ENCODE measurements at places on chromosomes 2 and 18. TPM values are rescaled to one million over a fixed set of nuclear protein-coding genes. Genes with fewer than 3 reads are reported as not detected.

DNA sequence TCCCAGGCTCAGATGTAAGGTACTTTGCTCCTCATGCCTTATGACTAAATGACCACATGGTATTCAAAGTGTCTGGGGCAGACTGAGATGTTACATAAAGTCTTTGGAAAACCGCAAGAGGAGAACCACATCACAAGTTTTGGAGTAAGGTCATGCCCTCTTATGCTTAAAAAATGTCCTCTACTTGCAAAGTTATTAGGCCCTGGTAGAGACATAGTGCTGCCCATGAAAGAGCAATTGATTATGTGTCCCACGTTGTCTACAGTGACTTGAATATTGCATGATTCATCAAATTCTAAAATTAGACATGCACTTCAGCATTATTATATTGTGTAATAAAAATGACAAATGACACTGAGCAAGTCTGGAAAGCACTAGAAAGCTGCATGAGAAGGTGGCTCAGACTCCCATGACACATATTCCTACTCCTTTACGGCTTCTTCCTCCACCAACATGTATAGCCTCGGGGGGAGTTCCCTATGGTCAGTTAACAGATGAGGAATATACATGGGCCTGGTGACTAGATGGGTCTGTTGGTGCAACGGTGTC lies 602.6 kb upstream of the VRK2 start:
- no peak for DNase-seq

DNA sequence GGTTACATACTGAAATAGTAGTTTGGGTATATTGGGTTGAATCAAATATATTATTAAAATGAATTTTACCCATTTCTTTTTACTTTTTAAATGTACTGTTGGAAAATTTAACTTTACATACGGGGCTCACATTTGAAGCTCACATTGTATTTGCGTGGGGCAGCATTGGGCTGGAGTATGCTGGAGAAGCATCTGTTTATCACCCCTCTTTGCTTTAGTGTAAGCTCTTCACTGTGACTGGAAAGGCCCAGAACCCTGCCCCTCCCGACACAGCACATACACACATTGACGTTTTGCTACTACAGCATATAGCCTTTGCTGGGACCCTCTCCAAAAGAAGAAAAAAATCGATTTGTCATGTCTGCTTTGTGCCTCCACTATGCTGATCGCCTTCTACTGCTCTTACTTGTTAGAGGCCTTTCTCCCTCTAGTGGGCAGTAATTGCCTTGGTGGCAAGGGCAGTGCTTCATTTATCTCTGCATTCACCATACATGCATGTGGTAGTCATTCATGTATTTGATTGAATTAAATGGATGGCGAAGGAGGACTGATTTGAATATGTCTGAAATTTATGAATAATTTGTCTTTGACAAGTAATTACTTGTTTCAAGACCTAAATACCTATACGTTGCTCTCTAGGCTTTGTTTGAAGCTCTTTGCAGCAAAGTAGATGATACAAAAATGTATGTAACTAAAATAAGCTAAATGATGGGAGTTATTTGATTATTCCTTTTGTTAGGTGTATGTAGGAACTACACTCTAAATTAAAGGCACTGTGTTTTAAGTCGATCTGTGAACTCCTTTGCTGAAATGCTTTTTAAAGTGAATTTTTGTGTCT lies 37.4 kb downstream of the VAPA start:
- DNase-seq = no peak

GRCh38 chr2:16406496-16407289 lies 258.9 kb downstream of the CYRIA start:
- no peak for DNase-seq

DNA sequence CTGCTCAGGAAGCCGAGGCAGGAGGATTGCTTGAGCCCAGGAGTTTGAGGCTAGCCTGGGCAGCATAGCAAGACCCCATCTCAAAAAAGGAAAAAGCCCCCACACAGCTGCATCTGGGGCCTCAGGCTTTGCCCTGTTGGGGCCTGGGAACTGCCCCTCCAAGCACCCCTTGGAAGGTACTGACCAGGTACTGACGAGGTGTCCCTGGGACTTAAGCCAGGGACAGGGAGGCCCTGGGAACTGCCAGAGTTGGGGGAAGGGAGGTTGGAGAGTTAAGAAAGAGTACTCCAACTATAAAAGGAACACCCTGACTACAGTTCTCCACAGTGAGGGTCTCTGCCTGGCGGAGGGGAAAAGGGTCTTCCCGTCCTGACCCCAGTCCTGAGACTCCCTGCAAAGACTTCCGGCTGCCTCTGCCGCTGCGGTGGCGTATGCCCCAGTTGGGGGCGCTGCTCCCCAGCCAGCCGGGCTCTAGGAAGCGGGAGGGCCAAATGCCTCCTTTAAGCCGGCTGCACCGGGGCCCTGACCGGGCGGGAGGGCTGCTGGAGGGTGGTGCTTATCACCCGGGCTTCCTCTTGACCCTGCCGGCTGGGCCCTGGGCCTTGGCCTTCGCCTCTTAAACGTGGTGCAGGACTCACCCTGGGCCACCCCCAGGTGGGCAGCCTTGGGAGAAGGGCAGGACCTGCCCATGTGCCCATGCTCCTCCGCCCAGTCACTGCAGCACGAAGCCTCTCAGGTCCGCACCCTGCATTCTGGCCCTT lies 12.8 kb downstream of the SLC30A3 start:
- DNase-seq = peak; percentile 85

DNA sequence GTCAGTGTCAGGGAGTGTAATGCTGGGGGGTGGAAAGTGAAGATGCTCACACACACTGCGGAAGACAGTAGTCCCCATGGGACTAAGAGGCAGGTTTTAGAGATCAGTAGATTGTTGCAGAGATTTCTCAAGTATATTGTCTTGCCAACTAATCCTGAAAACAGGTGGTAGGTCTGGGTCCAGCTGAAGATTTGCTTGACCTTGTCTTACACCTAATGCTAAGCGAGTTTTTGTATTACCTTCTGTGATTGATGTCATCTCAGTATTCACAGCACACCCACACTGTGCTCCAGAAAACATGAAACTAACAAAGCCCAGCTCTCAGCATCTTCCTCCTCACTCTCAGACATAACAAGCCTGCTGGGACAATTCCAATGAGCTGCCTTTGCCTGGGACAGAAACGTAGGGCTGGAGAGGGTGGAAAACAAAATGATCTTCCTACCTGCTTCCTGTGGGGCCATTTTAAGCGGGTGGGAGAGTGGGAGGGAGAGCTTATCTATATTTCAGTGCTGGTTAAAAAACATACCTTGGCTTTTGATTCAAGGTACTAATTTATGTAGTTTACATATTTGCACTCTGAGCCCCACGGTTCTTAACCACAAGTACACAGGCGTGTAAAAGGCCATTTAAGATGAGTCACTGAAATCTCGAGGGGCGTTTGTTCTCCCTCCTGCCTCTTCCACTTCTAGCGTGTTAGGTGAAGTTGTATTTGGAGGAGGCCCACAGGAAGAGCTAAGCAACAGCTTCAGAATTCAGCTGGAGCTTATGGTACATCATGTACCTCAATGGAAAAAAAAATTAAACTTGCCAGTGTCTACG lies 23.1 kb upstream of the RBMS1 start:
- DNase-seq = no peak

DNA sequence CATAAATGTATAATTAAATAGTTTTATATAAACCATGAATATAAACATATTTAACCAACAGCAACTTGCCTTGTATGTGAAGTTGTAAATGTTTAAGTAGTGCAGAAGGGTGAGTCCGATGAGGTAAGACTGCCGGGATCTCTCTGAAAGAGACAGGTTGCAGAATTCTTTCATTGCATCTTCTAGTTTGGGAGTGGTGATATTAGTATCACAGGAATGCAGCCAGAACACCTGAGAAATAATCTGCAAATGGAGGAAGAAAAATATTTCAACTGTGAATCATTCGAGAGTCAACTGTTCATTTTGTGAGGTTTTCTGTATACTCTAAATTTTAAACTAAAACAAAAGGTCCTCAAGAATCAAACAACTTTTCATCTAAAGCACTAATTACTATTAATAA lies 123.0 kb downstream of the ABCA12 start:
- DNase-seq = no peak

Gene TSGA10
- 11.1 TPM for total RNA-seq

Gene ANO7
- 3.5 TPM for total RNA-seq

Gene CAPN14
- total RNA-seq = 2.7 TPM

Gene IL1A
- not detected for total RNA-seq

Gene GREB1
- total RNA-seq = 0.68 TPM

Gene GPR148
- not detected for total RNA-seq
